ENCODE measurements at places on chromosomes 11 and 22.

DNA sequence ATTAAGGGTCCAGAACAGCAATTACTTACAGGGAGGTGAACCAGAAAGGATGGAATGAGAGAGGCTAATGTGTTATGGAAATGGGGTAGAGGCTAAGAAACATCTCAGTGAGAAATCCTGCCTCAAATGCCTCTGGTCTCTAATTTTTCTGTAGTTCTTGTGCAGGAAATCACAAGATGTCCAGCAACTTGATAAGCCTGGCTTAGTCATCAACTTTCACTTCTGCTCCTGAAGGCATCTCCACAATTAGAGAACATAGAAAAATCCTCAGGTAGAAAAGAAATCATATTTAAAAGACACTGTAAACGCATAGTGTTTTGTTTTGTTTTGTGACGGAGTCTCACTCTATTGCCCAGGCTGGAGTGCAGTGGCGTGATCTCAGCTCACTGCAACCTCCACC is 18.7 kb downstream of the MRGPRX4 start:
- no peak for DNase-seq

- no peak for DNase-seq
These were observed 363.8 kb upstream of the MTNR1B start for GRCh38 chr11:92605667-92606066.

- DNase-seq, result no peak
These were observed 507.0 kb downstream of the NTM start for GRCh38 chr11:131877246-131877942.

GRCh38 chr22:40176921-40177737 is 596 bp upstream of the TNRC6B start:
- no peak for DNase-seq

GRCh38 chr22:41929418-41929810 is 2.8 kb upstream of the TNFRSF13C start:
- no peak for DNase-seq

DNA sequence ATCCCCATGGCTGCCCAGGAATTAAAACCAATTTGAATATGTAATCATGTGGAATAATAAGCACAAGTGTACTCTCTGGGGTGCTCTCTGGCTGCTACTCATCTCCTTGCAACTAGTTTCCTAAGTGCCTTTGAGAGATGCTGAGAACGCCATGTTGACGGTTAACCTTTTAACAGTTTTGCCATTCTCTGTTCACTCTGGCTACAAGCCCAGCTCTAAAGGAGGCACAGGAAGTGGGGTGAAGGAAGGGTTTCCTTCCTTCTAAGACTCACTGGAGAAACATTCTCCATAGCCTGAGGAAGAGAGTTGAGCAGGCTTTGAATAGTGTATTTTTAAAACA is 122.0 kb upstream of the ZC3H12C start:
- no peak for DNase-seq

- no peak for DNase-seq
These were observed 94.4 kb downstream of the SCN3B start for GRCh38 chr11:123560006-123560405.

- no peak for DNase-seq
These were observed 77.7 kb downstream of the ME3 start for GRCh38 chr11:86594746-86595145.

DNA sequence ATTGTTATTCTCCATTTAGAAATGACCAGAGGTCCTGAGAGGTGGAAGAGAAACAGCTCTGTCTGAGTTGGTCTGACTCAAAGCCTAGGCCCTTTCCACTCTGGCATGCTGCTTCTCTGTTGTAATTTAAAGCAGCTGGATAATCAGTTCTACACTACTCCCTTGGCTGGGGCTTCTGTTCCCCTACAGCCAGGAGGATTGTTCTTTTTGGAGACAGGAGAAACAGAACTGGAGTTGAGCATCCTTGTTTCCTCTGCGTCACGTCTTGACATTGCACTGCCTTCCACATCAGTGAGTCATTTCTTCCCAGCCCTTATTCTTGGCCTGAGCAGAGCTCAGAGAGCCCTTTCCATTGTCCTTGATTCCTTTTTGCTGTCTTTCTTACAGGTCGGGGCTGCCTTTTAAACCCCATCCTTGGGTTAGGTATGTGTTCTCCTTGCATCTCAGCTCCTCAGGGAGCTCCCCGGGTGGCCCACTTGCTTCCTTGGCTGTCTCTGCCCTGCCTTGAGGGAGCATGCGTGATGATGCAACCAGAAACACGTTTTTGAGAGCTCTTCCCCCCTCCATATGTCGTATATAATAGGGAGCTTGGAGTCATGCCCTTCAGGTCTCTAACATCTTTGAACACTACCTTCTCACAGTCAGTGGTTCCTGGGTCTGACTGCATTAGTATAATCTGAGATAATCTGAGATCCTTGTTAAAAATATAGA is 35.7 kb downstream of the CYB5R2 start:
- DNase-seq, result no peak

GRCh38 chr11:26268980-26269660 is 62.8 kb upstream of the ANO3 start:
- no peak for DNase-seq

DNA sequence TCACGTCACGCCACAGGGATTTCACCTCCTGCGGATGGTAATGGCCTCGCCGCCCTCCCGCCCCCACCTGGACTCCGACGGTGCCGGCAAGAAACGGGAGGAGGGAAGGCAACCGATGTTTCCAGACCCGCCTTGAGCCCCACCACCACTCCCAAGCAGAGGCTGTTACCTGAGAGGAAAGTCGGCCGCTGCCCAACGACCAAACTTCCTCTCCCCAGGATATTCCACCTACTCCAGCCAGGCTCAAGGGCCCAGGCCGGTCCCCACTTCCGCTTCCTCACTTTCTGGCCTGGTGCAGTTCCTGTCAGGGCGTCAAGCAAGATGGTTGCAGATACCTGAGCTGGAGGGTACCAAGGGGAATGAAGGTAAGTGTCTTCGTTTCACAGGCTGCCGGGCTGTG is at the start of gene ENTHD1:
TSS of gene ENTHD1 (minus strand) at position 235 of the 400 bp plus-strand sequence. CDS start 6,012 bp downstream, outside the sequence.
- DNase-seq, result no peak

GRCh38 chr11:68552542-68552941 is 92.0 kb downstream of the PPP6R3 start:
- DNase-seq, result no peak

DNA sequence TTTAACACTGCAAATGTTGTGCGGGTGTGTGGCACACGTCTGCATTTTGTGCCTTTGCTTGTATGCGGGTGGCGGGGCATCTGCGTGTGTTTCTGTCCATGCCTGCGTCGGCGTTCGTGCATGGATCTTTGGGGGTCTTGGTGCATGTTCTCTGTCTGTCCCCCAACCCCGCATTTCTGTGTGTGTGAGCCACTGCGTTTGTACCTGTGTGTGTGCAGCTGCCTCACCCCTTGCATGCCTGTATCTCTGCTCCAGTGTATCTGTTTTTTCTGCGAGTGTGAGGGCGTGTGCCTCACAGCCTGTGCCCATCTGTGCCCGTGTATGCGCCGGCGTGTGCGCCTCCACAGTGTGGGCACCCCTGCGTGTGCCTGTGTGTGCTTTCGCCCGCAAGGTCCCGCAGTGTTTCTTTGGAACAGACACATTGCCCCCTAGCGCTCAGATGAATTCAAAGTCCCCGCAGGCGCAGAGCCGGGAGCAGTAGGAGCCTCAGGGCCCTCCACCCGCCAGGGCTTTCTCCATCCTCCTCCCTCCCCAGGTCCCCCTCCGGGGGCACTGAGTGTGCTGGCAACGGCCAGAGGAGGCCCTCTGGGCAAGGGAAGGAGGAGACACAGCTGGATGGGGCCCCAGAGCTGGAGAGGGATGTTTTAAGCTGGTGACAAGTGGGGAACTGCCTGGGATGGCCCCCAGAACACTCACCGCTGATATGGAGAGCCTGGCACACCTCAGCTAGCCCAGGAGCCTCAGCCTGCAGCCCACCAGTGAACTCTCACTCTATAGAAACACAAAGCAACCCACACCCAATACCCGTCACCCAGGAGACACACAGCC is 3.1 kb upstream of the MN1 start:
- no peak for DNase-seq

DNA sequence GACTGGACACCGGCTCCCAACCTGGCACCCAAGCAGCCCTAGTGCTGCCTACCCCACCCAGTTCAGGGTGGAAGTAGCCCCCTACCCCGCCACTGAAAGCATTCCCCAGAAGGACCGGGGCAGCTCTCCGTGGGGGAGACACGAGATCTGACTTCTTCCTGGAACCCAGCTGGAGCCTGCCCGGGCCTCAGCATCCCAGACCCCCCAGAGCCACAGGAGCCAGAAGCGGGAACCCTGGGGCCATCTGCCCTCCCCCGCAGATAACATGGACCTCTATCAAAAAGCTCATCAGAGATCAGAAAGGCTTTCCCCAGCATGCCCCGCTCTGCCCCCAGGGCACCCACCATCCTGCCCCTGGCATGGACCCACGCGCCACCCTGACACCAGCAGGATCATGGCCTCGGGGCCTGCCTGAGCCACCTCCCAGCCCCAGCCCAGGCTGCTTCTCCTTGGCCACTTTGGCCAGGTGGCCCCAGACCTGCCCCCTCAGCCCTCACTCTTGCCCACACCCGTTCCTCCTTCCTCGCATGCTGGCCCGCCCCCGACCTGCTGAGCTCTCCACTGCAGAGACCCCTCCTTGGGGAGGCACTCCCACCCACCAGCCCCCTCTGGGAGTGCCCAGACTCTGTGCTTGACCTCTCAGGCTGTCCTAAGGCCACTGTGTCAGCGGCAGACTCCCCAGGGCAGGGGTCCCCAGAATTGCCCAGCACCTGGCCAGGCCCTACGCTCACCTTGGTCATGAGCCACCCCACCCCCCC is 17.1 kb downstream of the WNT7B start:
- no peak for DNase-seq

GRCh38 chr11:41666951-41667653 is 207.7 kb upstream of the LRRC4C start:
- DNase-seq, result no peak

DNA sequence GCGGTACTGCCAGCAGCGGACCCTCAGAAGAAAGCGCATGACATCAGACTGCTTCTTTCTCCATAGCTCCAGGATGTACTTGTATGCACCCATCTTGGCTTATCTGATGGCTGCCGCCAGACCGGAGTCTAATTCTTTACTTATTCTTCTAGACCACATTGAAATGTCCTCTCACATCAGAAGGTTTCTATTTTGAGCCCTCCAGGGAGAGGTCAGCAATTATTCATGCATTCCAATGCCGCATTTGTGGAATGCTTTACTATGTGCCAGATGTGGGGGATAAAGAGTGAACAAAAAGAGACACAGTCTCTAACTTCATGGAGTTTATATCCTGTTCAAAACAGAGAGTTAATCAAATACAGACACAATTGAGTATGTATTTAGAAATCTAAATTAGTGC is 230.1 kb downstream of the MIAT start:
- no peak for DNase-seq

- DNase-seq, result no peak
These were observed 141.5 kb upstream of the FAT3 start for GRCh38 chr11:92083123-92083522.

- DNase-seq, result no peak
These were observed 13.7 kb downstream of the RASD2 start for GRCh38 chr22:35554297-35554845.

DNA sequence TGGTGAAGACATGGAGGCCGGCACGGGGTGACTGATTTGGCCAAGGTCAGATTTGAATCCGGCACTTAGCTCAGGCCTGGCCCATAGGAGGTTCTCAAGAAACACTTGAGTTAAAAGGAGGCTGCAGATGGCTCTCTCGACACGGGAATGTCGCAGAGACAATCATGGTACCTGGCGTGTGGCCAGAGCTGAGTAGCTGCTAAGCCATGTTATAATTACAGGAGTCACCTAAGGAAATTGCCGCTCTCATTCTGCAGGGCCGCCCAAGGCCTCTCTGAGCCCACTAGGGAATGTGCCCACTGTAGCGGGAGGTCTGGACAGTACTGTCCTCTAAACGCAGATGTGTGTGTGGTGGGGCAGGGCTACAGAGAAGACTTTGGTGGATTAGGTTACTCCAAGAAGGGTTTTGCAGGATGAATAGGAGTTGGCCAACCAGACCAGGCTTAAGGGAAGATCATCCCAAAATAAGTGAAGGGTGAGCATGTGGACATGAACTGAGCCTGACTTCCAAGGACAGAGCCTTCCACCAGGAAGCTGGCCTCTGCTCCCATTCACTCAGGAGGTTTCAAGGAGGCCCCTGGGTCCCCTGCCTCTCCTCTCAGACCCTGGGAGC is 19.3 kb upstream of the PRR5 start:
- DNase-seq, result no peak

GRCh38 chr11:128399251-128400121 is 187.9 kb downstream of the ETS1 start:
- DNase-seq, result no peak

GRCh38 chr11:71324788-71325417 is 72.5 kb upstream of the SHANK2 start:
- no peak for DNase-seq

DNA sequence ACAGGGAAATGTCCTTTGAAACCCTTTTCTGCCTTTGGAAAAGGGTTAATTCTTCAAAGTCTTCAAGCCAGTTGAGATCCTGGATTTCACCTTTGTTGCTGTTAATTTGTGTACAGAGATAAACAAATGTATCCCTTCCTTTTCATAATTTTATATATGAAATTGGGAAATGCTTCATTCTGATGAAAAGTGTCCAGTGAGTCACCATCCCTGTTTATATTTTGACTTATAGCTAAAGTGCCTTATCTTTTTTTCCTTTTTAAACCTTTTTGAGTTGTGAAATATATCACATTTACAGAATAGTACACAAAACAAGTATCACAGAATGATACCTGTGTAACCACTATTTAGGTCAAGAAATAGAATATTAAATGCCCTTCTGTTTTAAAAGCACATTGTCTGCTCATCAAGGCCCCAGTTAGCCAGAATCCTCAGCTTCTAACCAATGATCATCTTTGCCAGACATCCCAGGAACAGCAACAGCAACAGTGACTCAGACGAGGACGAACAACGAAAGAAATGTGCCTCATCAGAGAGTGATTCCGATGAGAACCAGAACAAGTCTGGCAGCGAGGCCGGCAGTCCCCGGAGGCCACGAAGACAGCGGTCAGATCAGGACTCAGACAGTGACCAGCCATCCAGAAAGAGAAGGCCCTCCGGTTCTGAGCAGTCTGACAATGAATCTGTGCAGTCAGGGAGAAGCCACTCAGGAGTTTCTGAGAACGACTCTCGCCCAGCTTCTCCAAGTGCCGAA is 27.3 kb downstream of the CTR9 start:
- DNase-seq, result no peak

- no peak for DNase-seq
These were observed 91.7 kb downstream of the KCNQ1 start for GRCh38 chr11:2536440-2536989.

DNA sequence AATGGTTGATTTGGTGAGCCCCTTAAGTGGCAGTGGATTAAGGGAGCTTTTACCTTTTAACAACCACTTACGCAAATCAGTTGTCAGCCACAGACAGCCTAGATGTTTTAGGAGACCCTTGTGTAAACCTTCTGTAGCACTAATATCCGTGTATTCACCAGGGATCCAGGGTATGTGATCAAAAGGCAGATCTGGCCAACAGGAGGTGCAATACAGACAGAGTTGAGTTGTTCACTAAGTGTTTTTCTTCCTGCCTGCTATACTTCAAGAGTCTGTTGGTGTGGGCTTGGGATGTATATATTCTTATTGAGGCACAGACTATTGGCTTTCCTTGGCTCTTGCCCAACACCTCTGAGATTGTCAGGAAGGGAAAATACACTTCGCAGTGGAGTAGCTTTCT is 175.1 kb downstream of the FAT3 start:
- DNase-seq, result no peak

Measured in cortex of kidney (tissue), 1 donor.